Vagina (tissue), 2 donors: ENCODE measurements at places on chromosomes 16 and 17.

DNA sequence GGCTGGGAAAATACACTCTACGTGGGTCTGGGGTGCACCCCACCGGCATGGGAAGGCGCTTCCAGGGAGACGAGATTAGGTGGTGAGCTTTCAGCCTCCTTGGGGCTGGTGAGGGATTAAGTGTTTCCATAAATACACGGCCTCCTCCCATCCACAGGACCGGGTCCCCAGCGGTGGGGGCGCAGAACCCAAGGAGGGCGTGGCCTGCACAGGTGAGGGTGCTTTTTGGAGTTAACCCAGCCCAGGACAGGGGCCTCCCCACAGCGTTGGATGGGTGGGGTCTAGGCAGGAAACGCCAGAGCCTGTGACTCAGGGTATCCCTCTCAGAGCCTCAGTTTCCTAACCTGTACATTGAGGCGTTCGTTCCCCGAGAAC is 1.1 kb downstream of the C16orf74 start:
- DNase-seq = no peak

DNA sequence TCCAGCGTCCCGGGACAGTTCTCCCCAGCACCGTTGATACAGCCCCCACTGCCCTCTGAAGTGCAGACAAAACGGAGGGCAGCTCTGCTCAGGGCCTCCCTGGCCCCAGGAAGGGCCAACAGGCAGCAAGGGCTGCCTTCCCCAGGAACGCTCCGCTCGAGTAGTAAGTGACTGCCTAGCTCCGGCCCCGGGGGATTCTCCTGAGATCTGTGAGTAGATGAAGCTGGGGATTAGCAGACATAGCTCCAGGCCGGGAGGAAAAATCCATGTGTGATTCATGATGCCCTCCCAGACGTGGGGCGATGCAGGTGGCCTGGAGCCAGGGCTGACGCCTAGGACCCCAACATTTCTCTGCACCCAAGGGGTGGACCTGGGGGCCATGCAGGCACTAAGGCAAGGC is 85.3 kb downstream of the ENGASE start:
- no peak for DNase-seq

DNA sequence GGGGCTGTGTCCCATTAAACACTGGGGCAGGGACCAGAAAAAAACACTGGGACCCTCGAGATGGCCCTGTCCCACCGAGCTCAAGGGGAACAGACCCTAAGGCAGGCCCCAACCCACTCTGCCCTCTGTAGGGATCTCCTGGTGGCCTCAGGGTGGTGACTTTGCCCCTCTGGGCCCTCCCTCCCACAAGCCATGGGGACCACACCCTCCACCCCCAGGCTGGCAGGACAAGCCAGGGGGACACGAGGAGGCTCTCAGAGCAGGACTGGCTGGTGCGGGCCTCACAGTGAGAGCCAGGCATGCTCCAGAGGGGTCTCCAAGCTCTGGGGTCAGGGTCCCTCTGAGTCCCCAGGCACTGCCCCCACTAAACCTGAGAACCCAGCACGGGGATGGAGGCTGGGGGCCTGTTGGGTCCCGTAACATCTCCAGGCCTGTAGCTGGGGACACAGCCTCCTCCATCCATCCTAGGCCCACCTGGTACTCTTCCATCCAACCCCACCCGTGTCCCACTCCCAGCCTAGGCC is 14.5 kb upstream of the SRRM2 start:
- DNase-seq = no peak

- no peak for DNase-seq
Observed at GRCh38 chr17:77366558-77367245, 225.9 kb downstream of the SEC14L1 start.
